ENCODE measurements at places on chromosomes 7 and 10.

GRCh38 chr10:59131666-59132065 is 44.8 kb upstream of the PHYHIPL start:
- DNase-seq = no peak

- DNase-seq = no peak
Measured at GRCh38 chr7:48628793-48629349, 295.5 kb upstream of the CDC14C start.

- no peak for DNase-seq
Measured at GRCh38 chr10:61705022-61705613, 42.4 kb downstream of the CABCOCO1 start.

GRCh38 chr7:130925136-130925794 is 191.3 kb upstream of the KLF14 start:
- DNase-seq = no peak

DNA sequence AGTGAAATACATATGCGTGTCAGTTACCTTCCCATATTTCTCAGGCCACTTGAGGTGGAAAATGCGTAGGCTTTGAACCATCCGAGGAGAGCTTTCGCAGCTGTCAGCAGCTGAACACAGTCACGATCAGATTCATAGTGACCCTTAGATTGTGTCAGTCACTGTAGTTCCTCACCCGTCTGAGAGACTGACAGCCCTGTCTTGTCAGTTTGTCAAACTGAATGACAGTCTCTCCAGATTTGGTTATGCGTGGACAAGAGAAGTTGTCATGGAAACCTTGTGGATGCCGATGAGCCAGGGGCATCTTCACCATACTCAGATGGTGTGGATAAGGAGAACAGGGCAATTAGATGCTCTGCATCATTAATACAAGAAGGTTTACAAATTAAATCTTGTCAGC is 546.3 kb downstream of the TYW1 start:
- DNase-seq = no peak

DNA sequence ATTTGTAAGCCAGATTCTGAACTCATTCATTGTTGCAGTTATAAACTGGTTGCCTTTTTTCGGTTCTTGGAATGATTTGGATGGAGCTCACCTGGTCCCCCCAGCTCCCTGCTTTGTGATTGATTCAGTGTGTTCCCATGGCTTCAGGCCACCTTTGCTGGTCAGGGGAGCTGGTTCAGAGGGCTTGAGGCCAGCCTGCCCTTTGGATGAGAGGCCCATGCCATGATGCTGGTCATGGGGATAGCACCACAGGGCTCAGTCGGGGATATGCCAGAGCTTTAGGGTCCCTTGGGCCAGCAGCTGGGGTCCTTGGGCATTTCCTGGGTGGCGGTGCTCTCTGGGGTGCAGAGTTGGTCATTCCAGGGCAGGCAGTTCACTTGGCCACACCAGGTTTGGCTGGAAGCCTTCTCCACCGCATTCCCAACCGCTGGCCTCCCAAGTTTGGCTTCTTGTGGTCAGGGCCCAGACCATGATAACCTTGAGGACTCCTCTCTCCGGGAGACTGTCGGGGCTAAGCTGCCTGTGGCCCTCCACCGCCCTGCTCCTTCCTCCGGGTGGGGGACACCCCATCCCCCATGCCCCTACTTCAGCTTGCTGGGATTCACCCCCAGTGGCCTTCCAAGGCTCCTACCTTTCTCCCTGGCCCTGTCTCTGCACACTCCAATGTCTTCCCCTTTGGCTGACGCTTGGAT is 65.1 kb downstream of the MGMT start:
- DNase-seq = no peak

GRCh38 chr7:1667566-1668395 is 2.3 kb upstream of the ELFN1 start:
- DNase-seq = no peak

DNA sequence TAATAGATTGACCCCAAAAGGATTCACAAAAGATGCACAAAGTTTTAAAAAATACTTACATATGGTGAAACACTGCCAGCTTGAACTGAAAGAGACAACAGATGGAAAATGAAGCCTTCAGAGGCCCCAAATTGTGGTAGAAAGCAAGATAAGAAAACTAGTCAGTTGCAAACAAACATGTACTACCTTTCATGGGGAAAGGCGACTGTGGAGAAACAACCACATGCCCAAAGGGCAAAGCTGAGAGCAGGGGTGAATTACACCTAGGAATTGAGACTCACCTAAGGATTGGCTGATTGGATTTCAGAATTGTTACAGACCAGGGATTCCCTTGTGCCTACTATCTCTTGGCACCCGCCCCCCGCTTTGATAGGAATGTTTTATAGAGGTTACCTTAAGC is 13.1 kb downstream of the EPC1 start:
- no peak for DNase-seq

- no peak for DNase-seq
Measured at GRCh38 chr10:90062786-90063185, 361.4 kb downstream of the KIF20B start.

- no peak for DNase-seq
Measured at GRCh38 chr10:44992070-44992731, 8.5 kb upstream of the ZNF22 start.

DNA sequence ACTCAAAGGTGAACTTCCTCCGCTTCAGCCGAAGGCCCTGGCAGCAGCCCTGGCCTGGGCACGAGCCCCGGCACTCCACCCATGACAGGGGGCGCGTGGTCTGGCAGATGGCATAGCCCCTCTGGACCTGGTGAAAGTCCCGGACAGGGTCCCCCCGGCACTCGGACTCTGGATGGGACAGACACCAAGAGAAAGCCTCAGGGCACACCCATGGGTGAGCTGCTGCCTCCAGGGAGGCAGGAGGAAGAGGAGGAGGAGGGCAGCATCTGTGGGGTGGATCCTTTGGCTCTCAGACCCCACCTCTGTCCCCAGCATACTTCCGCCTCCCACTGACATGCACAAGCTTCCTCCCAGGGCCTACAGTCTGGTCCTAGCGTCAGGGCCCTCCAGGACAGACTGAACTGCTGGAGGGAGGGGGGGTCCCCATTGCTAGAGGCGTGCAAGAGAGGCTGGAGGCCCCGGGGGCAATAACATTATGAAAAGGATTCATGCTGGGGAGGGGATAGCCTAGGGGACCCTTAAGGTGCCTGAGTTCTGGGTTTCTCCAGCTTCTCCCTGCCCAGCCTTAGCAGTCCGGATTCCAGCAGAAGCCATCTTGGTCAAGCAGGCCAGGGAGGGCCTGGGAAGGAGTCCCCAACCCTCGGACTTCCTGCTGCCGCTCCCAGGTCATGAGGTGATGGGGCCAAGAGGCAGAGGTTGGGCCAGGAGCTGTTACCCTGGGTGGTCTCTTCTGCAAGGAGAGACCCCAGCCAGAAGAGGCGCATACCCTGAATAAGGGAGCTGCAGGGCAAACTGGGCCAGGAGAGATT is 169.3 kb downstream of the LCOR start:
- no peak for DNase-seq

GRCh38 chr10:105559333-105560097 is 918.4 kb downstream of the SORCS3 start:
- DNase-seq = no peak

DNA sequence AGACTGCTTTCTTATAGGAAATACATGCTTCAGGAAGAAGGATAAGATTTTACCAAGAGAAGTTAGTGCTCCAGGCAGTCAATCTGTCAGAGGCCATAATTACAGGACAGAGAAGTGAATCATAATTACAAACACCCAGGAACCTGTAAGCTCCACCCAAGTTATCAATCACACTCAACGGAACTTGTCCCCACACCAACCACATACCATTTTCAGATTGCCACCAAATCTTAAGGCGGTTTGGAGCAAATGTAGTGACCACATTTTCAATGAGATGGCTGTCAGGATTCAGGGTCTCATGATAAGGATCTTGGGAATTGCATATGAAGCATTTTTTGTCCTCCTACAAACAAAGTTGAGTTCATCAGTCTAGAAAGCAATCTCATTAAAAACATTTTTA is 4.8 kb downstream of the LAMB1 start:
- no peak for DNase-seq

DNA sequence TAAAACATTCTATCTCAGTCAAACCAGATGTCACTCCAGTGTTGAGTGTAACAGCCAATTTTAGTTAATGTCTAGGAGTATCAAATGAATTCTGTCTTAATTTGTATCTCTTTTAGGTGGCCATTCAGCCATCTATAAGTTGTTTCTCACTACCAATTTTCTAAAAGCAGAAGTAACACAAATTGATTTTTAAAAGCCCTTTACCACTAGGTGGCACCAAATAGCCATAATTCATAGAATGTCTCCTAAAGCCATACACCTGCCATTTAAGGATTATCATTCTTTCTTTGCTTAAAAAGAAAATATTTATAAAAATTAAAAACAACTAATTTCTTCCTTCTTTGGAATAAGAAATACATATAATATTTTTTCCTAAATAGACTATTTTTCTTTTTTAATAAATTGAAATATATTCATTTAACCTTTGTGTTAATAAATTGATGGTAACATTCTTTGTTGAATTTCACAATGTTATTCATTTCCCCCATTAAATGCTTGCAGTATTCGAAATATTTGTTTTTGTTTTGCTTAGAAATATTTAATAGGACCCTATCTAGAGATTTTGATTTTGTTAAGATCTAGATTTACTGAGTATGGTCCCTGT is 107.8 kb upstream of the PPP1R3A start:
- DNase-seq = no peak

DNA sequence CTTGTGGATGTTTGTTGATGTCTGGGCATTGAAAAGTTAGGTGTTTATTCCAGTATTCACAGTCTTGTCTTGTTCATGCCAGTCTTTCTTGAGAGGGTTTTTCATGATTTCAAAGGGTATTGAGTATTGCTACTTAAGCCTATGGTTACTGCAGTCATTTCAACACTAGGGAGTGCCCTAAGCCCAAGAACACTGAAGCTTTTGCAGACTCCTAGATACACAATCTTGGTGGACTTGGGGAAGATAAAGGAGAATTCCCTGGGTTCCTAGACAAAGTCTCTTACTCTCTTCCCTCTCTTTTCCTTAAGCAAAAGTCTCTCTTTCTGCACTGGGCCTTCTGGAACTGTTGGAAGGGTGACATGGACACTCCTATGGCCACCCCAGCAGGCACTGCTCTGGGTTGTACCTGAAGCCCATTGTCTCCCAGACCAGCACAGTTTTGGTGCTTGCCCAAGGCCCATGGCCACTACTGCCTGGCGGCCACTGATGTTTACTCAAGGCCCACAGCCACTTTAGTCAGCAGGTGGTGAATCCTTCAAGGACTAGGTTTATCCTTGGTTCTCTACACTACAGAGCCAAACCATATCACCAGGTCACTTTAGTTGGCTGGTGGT is 24.9 kb downstream of the SAMD9 start:
- no peak for DNase-seq

DNA sequence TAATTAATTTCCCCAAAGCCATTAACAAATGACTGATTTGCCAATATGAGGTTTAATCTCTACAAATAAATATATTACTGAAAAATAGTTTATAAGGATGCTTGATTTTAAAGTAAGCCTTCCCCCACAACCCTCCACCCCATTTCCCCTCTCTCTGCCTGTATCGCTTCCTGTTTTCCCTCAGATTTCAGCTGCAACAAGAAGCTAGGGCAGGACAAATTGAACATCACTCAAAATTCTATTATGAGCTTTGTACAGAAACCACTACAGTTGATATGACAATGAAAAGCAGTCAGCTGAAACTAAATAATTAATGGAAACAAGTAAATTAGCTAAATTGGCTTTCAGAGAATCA is 109.0 kb upstream of the SP4 start:
- DNase-seq = no peak

- no peak for DNase-seq
Measured at GRCh38 chr7:158887594-158887993, 31.2 kb downstream of the DYNC2I1 start.

DNA sequence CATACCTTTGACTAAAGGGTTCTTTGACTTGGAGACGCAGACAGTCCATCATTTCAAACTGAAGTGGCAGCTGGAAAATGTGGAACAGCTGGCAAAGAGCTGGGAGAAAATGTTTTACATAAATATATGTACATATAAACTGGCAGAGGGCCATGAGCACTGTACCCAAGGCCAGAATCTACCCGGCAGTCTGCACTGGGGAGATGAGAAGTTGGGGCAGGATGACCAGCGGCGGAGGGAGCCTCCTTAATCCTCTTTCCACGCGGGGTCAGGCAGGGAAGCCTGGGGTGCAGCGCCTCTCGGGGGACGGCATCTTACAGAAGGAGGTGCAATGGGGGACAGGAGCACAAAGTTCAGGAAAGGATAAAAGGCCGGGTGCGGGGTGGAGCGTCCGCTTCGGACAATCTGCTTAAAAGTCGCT is 1.3 kb downstream of the GLI3 start:
- no peak for DNase-seq

GRCh38 chr10:11274452-11274851 is 256.8 kb downstream of the CELF2 start:
- no peak for DNase-seq

DNA sequence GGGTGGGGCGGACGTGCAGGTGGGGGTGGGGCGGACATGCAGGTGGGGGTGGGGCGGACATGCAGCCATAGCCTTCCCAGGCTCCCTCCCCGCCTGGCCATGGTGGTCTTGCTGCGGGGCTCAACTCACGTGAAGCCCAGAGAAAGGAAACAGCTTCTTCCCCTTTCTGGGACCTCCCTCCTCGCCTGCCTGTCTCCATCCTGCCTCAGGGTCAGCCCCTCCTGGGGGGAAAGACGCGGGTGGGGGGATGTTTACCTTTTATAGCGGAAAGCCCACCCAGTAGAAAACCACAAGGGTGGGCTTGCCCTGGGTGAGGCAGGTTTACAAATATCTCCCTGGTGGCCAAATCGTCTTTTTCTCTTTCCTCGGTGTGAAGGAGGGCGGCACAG is 520.0 kb downstream of the GLRX3 start:
- DNase-seq = no peak

DNA sequence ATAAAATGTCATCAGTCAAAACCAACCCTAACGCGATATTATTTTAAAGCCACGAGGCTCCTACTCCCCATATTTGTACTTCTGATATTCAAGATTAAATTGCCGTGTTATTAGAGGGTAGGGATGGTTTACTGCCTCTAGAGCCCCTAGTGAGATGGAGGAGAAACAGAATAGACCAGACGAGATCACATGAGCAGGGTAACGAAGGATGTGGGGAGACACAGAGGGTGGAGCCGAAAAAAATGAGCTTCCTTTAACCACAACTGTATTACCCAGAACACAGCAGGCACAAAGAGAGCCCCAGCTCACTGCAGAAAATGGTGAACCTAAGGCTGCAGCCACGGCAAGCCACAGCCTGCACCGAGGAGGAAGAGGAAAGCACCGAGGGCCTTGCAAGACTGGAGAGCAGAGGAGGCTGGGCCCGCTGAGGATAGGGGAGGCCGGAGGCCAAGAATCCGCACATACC is 14.3 kb downstream of the ZC3HAV1 start:
- DNase-seq = peak; percentile 63

GRCh38 chr10:73110345-73110849 is at the start of gene NUDT13:
Gene NUDT13 (plus strand): TSS chr10:73110455. CDS start chr10:73114366, 3,911 bp downstream.
- no peak for DNase-seq

GRCh38 chr10:89252225-89252585 is 630 bp upstream of the LIPA start:
- DNase-seq = no peak

DNA sequence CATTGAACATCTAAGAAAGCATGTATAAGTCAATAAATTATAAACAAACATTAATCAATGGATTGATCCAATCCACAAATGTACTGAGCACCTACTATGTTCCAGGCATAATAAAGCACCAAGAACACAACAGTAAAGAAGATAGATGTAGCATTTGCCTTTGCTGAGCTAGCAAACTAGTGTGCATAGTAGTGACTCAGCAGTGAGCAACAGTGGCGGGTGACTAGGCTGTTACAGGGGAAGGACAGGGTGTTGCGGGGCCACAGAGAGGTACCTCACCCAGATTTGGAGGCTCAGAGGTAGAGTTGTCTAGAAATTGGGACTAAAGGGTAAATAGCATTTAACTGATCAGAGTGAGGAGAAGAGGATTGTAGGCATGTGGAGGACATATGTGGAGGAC is 83.6 kb downstream of the NXPH1 start:
- no peak for DNase-seq

Measured in stimulated activated CD8-positive, alpha-beta memory T cell treated with anti-CD3 and anti-CD28 coated beads, Interleukin-12 subunit alpha, Interleukin-12 subunit beta, amount 100 ng/mL, for 1 hour (primary cell).